ENCODE measurements at places on chromosomes 5 and 9.

DNA sequence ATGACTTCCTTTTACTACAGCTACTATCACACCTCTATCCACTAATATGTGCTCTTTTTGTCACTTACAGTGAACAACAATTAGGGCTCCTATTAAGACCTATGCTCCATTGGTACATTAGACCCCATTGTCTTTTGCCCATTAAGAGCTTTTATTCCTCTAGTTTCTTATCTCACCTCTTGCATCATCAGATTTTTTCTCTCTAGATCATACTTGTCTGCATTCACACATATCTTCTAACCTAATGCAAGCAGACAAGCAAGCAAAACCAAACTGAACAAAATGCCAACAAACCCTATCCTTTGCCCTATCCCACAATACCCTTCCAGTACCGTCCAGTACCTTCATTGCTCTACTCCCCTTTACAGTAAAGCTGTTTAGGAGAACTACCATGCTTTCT lies 10.1 kb upstream of the RBM27 start:
- DNase-seq: no peak

- DNase-seq: no peak
These were observed 578 bp upstream of the TNFAIP8 start for GRCh38 chr5:119355244-119355638.

DNA sequence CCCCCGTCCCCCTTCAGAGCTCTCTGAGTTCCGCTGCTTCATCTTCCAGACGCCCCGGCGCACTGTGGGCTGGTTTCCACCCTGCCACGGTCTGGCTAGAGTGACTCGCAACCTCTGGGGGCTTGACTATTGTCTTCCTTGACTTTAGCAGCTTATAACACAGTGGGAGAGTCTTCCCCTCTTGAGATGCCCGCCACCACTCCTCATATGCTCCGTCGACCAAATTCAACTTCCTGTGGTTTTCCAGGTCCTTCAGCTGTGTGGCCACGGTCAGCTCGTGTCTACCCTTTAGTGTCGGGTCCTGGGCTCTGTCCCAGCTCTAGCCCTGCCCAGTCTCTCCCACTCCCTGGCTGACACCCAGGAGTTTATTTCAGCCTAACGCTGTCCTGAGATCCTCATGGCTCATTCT lies 28.2 kb upstream of the NCS1 start:
- no peak for DNase-seq

GRCh38 chr5:61182449-61182848 lies 20.2 kb upstream of the SMIM15 start:
- DNase-seq: peak; percentile 14

- DNase-seq: no peak
These were observed 11.1 kb upstream of the ESM1 start for GRCh38 chr5:54996466-54996865.

GRCh38 chr5:173178369-173178910 lies 34.1 kb downstream of the BNIP1 start:
- no peak for DNase-seq

- DNase-seq: no peak
These were observed 37.3 kb downstream of the COL5A1 start for GRCh38 chr9:134678666-134679443.

Data from CD14-positive monocyte (primary cell).